CD4-positive, alpha-beta T cell treated with Interleukin-10 for 1 hour (primary cell): ENCODE measurements at places on chromosomes 6 and 20.

DNA sequence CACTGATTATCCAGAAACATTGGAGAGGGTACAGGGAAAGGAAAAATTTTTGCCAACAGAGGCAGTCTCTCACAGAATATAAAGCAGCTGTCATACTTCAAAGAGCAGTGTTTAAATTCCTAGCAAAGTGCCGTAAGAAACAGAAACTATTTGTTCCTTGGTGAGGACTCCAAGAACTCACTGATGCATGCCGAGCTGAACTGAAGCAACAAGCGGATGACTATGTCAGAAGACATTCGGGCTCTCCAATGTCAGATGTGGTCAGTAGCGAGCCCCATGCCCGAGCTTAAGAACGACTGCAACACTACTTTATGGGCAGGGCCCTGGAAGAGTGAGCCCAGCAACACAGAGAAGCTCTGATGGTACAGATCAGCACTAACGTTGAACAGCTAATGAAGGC is 54.7 kb downstream of the OR2B6 start:
- no peak for DNase-seq

- no peak for DNase-seq
Observed at GRCh38 chr20:10307359-10307735, 88.7 kb downstream of the SNAP25 start.

DNA sequence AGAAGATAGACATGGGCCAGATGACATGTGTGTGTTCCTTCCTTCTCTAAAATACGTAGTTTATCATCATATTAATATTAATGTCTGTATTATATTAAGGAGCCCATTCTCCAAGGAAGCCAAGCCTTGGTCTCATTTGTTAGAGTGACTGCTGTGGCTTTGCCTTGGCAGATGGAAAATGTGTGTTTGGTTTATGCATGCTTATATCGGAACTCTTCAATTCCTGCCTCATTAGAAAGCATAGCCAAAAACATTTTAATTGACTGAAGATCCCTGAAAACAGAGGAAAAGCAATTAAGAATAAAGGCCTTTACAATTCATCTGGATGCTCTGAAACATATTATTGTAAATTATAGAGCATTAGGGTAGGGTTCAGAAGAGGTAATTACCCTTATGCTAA is 106.4 kb downstream of the COL9A1 start:
- no peak for DNase-seq

- DNase-seq: no peak
Observed at GRCh38 chr6:72676995-72677394, 55.1 kb downstream of the KCNQ5 start.

DNA sequence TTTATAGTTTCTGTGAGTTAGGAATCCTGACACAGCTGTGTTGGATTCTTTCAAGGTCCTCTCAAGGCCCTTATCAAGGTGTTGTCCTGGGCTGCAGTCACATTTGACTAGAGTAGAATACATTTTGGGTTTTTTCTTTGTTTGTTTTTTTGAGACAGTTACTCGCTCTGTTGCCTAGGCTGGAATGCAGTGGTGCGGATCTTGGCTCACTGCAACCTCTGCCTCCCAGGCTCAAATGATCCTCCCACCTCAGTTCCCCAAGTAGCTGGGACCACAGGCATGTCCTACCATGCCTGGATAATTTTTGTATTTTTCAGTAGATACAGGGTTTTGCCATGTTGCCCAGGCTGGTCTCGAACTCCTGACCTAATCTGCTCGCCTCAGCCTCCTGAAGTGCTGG is 15.7 kb downstream of the NFYA start:
- no peak for DNase-seq

GRCh38 chr6:104170401-104170800 is 689.3 kb downstream of the HACE1 start:
- no peak for DNase-seq

GRCh38 chr6:41768545-41769308 is 11.0 kb downstream of the FRS3 start:
- DNase-seq: no peak
